ENCODE measurements at places on chromosomes 16 and 17.

DNA sequence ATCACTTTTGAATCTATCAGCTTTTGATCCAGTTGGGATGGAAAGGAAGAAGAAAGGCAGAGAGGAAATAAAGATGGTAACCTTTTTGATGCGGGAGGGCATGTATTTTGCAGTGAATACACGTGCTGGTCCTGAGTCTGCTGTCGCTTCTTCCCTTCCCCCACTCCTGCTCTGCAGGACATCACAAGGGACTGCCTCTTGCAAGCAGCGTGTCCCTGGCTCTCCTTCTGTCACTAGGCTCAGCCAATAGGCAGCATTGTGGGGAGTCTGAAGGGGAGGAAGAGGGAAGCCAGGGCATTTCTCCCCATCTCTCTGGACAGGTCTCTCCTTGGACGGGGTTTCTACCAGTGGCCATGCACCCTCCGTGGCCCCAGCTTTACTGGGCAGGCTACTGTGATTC lies 15.7 kb upstream of the WFDC1 start:
- DNase-seq, result no peak

DNA sequence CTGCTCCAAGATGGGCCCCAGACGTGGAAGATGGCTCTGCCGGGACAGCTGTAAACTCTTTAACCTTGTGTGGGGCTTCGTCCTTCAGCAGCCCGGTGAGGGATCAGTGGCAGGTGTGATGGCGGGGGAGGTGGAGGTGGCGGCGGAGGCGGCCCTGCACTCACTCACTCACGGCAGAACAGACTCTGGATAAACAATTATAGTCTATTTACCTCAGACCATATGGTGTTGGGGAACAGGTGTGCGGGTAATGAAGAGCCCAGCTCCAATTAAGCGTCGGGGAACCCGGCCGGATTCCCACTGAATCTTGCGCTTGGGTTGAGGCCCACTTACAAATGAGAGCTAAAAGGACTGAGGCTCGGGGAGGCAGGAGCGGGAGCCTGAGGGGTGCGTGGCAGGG lies 104.3 kb upstream of the SDK2 start:
- DNase-seq, result no peak

- DNase-seq, result no peak
These were observed 28.4 kb downstream of the CD300LB start for GRCh38 chr17:74502861-74503260.

DNA sequence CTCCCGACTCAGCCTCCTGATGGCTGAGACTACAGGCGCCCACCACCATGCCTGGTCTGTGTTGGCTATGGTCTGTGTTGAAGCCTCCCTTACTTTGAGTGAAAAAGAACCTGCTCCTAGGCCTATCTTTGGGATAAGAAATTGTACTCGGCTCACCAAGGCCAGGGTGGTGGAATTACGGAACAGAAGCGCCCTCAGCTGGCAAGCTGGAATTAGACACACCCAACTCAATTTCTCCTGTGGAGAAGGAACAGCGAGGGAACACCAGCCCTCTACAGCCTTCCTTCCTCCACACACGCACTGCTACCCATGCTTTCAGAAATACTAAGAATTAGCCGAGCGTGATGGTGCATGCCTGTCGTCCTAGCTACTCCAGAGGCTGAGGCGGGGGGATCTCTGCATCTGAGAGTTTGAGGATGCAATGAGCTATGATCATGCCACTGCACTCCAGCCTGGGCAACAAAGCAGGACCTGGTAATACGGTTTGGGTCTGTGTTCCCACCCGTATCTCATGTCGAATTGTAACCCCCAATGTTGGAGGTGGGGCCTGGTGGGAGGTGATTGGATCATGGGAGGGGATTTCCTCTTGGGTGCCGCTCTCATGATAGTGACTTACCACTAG lies 40.1 kb upstream of the RBBP6 start:
- no peak for DNase-seq

GRCh38 chr17:7484919-7485377 lies 782 bp downstream of the POLR2A start:
- no peak for DNase-seq

DNA sequence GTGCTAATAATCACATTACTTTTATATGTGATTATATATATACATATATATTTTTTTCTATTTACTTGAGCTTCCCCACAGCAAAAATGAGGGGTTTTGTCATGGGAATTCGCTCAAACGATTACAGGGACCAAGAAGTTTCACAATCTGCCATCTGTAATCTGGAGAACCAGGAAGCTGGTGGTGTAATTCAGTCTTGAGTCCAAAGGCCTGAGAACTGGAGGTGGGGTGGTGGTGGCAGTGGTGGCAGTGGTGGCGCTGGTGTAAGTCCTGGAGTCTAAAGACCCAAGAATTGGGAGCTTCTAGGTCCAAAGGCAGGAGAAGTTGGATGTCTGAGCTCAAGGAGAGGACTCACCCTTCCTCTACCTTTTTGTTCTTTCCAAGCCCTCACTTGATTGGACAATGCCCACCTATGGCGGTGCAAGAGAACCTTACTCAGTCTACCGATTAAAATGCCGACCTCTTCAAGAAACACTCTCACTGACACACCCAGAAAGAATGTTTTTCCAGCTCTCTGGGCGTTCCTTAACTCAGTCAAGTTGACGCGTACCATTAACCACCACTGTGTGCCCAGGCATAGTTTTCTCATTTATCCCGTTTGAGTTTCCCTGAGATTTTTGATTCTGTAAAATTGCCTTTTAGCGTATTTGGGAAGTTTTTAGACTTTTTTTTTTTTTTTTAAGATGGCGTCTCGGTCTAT lies 31.9 kb downstream of the POLR2A start:
- no peak for DNase-seq

DNA sequence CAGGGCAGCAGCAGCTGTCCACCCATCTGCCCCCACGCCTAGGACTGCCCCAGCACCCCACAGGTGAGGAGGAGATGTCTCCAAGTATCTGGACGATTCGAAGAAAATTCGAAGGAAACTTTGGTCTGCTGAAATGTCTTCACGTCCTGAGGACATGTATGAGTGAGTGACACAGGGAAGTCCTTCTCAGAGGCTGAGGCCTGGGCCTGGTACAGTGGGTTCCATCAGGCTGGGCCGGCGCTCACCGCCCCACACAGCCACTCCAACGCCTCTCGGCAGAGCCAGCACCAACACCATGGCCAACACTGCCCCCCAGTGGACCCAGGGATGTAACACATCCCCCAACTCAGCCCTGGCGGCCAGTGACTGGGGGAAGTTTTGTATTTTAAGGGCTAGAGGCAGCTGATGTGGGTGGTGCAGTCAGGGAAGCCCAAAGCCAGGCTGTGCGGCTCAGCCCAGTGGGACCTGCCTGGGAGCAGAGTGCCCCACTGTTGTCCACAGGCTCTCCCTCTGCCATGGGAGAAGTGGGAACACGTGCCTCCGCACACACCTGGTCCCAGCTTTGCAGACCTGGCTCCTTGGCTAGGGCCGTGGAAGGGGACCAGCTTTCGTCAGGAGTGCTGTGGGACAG lies 55.8 kb upstream of the FASN start:
- peak; percentile 69 for DNase-seq

Data from hindlimb muscle (tissue), 1 donor.